Activated CD8-positive, alpha-beta T cell treated with anti-CD3 and anti-CD28 coated beads for 36 hours (primary cell): ENCODE measurements at places on chromosomes 12 and 14. TPM values are rescaled to one million over a fixed set of nuclear protein-coding genes. Genes with fewer than 3 reads are reported as not detected.

Gene RND1
- 3.2 TPM for total RNA-seq

Gene OTX2
- not detected for total RNA-seq

Gene BMAL2
- 7.5 TPM for total RNA-seq

Gene CLEC2B
- 43.2 TPM for total RNA-seq

Gene MYH6
- not detected for total RNA-seq
